ENCODE measurements at places on chromosomes 2 and 18.

GRCh38 chr2:139805441-139805840, 1025.3 kb upstream of the NXPH2 start:
- no peak overlapping the region for H3K4me3 ChIP-seq
- DNase-seq: no peak
- H3K27ac ChIP-seq: no peak overlapping the region
- H3K4me1 ChIP-seq: no peaks in the 10 kb centered on the region
- no peaks in the 10 kb centered on the region for H3K27me3 ChIP-seq

GRCh38 chr2:132656266-132656975, 13.6 kb downstream of the LYPD1 start:
- H3K4me3 ChIP-seq: no peak overlapping the region
- no peak for DNase-seq
- no peaks in the 10 kb centered on the region for H3K36me3 ChIP-seq
- H3K4me1 ChIP-seq: no peaks in the 10 kb centered on the region

DNA sequence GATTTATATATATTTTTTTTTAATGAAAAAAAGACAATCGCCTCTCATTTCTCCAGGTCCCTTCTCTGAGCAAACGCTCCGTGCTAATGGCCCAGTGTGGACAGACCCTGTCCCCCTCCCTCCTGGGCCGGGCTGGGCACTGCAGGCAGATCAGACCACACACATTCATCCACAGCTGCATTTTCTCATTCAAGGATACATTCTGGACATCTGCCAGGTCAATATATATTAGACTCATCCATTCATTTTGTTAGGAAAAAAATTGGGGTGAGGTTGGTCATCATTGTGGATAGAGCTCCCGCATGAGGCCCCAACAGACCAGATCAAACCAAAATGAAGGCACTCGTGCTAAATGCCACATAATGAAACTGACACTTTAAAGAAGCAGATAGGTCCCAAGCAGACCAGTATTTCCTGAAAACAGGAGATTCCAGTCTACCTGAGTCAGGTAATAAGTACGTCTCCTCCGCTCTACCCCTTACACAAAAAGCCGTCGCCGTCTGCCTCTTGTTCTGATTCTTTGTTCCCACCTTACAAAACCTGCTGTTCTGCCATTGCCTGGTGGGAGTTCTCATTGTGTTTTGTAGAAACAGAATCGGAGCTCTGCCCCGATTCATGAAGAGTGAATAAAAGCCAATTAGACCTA, 15.4 kb upstream of the OTOS start:
- no peak overlapping the region for H3K4me3 ChIP-seq
- H3K27ac ChIP-seq: no peak overlapping the region
- H3K36me3 ChIP-seq: no peaks in the 10 kb centered on the region
- no peaks in the 10 kb centered on the region for H3K4me1 ChIP-seq

- no peak overlapping the region for H3K4me3 ChIP-seq
- DNase-seq: no peak
- H3K27ac ChIP-seq: no peak overlapping the region
Measured at GRCh38 chr2:197011021-197011417, 84.5 kb upstream of the PGAP1 start.

DNA sequence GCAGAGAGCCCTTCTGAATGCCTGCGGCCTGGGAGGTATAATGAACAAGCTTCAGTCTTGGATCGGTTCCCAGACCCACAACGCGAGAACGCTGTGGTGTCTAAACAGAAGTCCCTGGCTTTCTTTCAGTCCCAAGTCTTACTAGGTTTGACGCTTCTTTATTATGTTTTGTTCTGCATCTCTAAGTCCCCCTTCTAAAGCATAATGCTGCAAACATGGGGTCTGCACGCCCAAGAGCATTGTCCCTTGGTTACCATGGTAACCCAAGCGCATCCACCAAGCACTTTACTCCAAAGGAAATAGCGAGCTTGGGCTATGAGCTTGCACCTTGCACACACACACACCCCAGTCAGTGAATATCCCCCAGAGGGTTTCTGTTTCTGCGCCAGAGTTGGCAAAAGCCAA, 193.7 kb downstream of the INO80D start:
- H3K36me3 ChIP-seq: no peaks in the 10 kb centered on the region
- no peaks in the 10 kb centered on the region for H3K4me1 ChIP-seq
- no peak overlapping the region for H3K27ac ChIP-seq
- H3K27me3 ChIP-seq: no peaks in the 10 kb centered on the region

DNA sequence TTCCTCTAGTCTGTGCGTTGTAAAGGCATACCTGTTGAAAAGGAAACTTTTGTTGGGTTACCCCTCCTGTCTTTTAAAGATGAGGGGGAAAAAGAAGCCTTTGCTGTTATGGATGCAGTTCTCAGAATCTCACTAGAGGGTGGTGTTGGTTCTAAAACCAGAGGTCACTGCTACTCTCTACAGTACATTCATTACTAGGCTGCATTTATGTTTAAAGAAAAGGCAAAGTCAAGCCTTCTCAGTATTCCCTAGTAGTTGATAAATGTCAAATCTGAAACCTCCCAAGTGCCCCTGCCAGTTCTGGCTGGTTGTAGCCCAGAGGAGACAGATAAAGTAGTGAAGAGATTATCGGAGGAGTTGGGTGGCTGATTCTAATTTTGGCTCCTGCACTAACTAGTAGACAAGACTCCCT, 1.4 kb upstream of the PLCL1 start:
- no peaks in the 10 kb centered on the region for H3K27me3 ChIP-seq
- no peak for DNase-seq
- no peak overlapping the region for H3K4me3 ChIP-seq
- no peak overlapping the region for H3K27ac ChIP-seq

DNA sequence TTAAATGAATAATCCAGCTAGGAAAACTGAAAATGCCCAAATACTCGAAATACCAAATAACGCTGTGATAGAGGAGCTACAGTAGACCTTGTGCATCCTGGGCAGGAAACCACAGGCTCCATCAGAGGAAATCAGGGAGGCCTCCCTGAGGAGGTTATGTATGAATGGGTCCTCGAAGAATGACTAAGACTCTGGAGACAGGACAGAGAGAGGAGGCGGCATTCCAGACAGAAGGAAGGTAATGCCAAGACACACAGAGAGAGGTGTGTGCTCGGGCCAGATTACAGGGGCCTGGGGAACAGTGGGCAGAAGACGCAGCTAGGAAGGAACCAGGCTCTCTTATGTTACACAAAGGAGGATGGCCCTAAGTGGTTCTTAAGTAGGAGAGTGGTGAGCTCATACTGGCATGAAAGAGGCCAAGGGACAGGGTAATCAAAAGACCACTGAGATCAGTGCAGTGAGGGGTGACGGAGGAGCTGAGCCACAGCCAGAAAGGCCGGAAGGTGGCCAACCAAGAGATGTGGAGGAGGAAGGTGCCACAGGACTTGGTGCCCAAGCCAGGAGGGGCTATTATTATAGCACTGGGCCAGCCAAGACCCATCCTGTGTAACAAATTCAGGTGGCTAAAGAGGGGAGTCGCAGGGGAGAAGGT, 9.9 kb downstream of the ST3GAL5 start:
- H3K4me3 ChIP-seq: no peak overlapping the region
- H3K27me3 ChIP-seq: no peaks in the 10 kb centered on the region
- H3K27ac ChIP-seq: no peak overlapping the region

GRCh38 chr2:54209379-54209778, 46.6 kb downstream of the TSPYL6 start:
- H3K27ac ChIP-seq: no peak overlapping the region
- H3K36me3 ChIP-seq: no peaks in the 10 kb centered on the region
- H3K4me3 ChIP-seq: no peak overlapping the region
- no peak for DNase-seq
- H3K4me1 ChIP-seq: peaks cover 23% of the 10 kb centered on the region

DNA sequence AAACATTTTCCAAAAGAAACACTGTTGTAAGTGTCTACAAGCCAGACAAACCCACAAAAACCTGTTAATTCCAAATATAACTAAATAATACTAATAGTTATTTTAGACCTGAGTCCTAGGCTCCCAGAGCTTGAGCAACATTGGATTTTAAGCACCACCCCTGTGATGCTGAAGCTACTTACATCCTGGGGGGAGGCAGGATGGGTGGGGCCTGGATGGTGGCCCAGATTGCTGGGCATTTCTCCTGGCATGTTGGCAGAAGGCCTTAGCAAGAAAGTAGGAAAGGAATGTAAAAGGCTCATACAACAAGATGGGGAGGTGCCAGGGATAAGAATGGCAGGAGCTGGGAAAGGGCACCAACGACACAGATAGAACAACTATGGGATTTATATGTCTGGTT, 50.7 kb upstream of the OTX1 start:
- no peaks in the 10 kb centered on the region for H3K4me1 ChIP-seq
- H3K27ac ChIP-seq: no peak overlapping the region

DNA sequence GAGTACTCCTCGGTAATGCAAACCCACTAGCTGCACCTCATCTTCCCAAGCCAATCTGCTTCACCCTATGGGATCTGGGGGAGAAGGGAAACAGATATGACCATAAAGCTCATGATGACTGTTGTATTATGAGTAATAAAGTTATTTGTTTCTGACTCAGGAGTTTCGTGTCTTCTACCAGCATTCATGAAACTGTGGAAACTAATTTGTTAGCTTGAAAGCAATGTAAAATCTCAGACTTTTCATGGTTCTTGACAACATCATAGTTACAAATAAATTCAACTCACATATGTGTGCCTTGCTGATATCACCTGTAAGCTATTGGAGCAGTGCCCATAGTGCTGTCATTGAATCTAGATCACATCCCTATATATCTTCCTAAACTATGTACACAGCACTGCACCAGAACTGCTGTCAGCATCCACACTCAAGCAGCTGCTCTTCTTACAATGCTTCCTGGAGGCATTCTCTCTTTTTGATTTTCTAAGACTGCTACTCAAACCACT, 135.6 kb upstream of the KYNU start:
- no peak overlapping the region for H3K27ac ChIP-seq
- no peak for DNase-seq

DNA sequence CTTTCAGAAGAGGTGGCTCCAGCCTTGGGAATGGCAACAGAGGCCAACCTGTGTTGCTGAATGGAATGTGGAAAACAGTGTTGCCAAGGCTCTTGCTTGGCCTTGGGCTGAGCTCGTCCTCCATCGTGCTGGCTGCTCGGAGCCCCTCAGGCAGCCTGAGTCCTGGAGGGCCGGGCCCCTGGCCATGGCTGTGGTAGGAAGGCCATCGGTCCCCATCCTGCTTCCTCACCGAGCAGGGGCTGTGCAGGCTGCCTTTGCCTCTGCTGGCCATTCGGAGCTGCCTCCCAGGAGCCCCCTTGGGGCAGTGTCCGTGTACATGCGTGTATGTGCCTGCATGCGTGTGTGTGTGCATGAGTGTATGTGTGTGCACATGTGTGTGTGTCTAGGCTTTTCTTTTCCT, 178.2 kb downstream of the KLHL29 start:
- H3K27ac ChIP-seq: peak overlapping the region; percentile 38
- peaks cover 6% of the 10 kb centered on the region for H3K4me1 ChIP-seq
- DNase-seq: peak; percentile 75
- H3K27me3 ChIP-seq: no peaks in the 10 kb centered on the region
- no peaks in the 10 kb centered on the region for H3K36me3 ChIP-seq
- H3K4me3 ChIP-seq: no peak overlapping the region

DNA sequence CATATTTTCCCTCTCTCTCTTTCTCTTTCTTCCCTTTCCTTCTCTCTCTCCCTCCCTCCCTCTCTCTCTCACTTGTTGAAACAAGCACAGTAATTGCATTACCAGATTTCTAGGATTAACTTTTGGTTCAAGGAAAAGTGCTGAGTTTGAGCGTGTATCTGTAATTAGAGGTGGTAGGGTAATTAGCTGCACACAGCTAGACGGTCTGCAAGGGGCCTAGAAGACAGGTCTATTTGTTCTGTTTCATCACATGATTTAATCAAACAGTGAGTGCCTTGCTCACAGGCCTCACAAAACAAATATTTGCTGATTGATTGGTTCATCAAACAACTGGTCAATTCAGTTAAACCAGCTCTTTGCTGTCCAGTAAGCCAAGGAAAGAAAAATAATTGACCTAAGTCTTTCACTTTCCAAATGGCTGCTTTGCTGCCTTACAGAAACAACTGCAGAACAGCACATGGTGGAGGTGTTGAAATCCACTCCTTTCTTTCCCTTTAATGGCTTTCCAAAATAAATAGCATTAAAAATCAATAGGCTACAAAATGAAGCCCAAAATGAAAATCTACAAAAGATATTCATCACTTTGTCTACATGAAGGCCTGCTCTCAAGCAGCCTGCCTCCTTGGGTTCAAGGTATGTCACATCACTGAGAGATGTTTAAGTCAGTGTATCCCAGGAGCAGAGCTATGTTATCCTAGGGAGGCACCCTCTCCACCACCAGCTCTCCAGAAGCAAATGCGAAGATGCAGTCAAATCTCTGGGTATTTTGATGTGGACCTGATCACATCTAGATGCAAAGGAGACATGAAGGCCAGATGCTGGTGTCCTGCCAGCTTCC, 264.4 kb upstream of the SIX2 start:
- H3K36me3 ChIP-seq: no peaks in the 10 kb centered on the region
- H3K27me3 ChIP-seq: no peaks in the 10 kb centered on the region
- no peak for DNase-seq
- no peaks in the 10 kb centered on the region for H3K4me1 ChIP-seq
- no peak overlapping the region for H3K27ac ChIP-seq

- DNase-seq: no peak
- no peak overlapping the region for H3K4me3 ChIP-seq
- no peaks in the 10 kb centered on the region for H3K27me3 ChIP-seq
- H3K36me3 ChIP-seq: no peaks in the 10 kb centered on the region
Measured at GRCh38 chr18:62500174-62500573, 22.7 kb upstream of the ZCCHC2 start.

- no peaks in the 10 kb centered on the region for H3K27me3 ChIP-seq
- H3K27ac ChIP-seq: no peak overlapping the region
- no peak for DNase-seq
- peaks cover 20% of the 10 kb centered on the region for H3K4me1 ChIP-seq
Measured at GRCh38 chr2:233349005-233349998, 5.0 kb upstream of the DGKD start.

- DNase-seq: no peak
- no peaks in the 10 kb centered on the region for H3K36me3 ChIP-seq
- no peak overlapping the region for H3K27ac ChIP-seq
- H3K4me1 ChIP-seq: no peaks in the 10 kb centered on the region
- H3K27me3 ChIP-seq: peaks cover 5% of the 10 kb centered on the region
Measured at GRCh38 chr2:222242532-222242931, 56.3 kb downstream of the PAX3 start.

GRCh38 chr2:171325886-171326585, 107.8 kb downstream of the METTL8 start:
- peaks cover 2% of the 10 kb centered on the region for H3K36me3 ChIP-seq
- H3K27me3 ChIP-seq: no peaks in the 10 kb centered on the region
- no peak overlapping the region for H3K27ac ChIP-seq
- DNase-seq: no peak
- H3K4me1 ChIP-seq: no peaks in the 10 kb centered on the region
- no peak overlapping the region for H3K4me3 ChIP-seq

DNA sequence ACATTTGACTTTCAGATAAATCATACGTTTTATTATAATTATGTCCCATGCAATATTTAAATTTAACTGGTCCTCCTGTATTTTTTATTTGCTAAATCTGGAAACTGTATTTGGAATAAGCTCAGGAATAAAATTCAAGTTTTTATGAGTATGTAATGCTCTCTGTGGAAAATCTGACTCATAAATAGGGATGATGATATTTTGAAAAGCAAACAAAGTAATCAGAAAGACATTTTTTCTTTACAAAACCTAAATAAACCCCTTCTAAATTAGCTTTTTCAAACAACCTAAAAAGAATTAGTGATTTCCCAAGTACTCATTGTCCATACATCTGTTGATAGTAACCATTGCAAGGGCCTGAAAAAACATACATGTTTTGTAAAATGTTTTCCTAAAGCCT, 41.1 kb downstream of the ASB1 start:
- no peaks in the 10 kb centered on the region for H3K36me3 ChIP-seq
- no peak overlapping the region for H3K4me3 ChIP-seq
- no peak for DNase-seq
- no peaks in the 10 kb centered on the region for H3K4me1 ChIP-seq

Measured in upper lobe of left lung (tissue), 6 donors.